Fibroblast of skin of right biceps (primary cell): ENCODE measurements at places on chromosomes 2 and 18.

GRCh38 chr18:70994116-70994515 is 705.3 kb downstream of the SOCS6 start:
- DNase-seq, result peak; percentile 46

DNA sequence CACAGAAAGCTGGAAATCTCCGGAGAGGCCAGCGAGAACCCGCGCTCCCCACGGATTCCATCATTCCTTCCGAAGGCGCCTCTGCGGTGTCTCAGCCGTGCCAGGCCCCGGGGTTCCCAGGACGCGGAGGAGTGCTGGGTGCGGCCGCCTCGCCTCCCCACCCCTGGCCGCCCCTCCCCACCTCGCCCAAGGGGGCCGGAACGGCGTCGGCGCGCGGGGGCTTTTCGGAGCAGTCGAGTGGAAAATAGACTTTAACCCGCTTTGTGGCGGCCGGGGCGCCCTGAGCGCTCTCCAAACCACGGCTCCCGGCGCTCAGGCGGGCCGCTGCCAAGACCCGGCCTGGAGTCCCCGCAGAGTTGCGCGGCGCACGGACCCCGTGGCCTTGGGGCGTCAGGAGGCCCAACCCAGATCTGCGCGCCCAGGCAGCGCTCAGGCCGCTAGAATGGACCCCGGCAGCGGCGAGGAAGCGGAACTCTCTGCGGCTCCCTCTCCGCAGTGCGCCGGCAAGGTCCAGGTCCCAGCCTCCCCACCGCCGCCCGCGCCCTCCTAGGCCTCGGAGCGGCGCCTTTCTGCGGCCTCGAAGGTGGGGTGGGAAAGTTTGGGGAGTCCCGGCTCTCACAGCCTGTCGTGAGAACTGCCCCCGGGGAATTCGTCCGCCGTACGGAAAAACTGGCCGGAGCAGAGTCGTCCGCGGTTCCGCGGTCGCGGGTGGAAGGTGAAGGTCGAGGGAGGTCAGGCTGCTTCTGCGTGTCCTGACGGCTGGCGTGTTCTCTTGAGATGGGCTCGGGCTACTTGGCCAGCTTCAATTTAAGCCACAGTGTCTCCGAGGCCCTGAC is 1.2 kb upstream of the EMX1 start:
- no peak for DNase-seq

DNA sequence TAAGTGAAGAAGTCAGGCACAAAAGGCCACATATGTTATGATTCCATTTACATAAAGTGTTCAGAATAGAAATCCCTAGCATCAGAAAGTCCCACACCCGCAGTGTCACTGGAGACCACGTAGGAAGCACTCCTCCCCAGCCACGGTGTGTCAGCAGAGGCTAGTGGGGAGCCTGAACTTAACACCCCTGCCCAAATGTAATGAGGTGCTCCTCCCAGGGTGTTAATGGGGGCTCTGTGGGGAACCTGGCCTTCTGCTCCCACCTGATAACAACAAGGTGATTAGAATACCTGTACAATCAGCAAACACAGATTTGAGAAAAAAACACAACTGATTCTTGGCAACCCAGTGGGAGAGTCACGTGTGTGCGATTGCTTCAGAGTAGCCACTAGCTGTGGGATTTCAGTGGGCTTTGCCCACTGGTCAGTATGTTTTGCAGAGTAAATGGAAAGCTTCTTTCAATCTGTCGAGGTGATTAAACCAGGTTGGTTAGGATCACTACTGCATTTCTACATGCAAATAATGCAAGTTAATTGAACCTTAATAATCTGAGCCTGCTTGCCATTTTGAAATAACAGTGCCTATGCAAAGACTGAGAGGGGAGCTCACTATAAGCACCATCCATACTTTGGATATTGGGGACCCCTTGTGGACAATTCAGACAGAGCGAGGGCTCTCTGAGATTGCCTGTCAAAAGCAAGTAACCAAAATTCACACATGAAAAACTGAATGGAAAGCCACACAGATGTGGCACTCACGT is 20.6 kb upstream of the ATRAID start:
- peak; percentile 71 for DNase-seq

- peak; percentile 84 for DNase-seq
Measured at GRCh38 chr2:159071190-159071915, 102.9 kb downstream of the TANC1 start.

DNA sequence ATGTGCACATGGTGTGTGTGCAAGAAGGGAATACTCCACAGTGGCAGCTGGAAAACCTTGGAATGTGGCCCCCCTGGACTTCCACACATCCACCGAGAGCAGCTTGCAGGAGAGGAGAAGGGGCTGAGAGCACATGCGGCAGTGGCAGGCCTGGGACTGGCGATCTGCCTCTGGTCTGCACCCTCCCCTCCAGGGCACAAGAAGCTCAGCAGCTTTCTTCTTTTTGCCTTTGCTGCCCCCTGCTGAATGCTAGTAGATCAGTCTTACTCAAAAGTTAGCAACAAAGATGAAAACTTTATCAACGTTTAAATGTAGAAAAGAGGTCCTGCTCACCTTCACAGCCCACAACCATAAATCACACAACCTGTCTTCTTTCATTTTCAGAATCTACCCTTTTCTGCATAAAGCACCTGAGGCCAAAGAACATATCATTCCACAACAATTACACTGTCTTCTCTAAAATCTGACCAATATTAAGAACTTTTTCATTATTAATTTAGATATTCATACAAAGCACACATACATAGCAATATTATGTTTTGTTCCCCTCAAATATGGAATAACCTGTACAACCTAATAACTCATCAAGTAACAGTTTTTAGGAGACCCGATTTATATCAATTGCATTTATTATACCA is 34.6 kb downstream of the TGFBRAP1 start:
- DNase-seq, result peak; percentile 72

DNA sequence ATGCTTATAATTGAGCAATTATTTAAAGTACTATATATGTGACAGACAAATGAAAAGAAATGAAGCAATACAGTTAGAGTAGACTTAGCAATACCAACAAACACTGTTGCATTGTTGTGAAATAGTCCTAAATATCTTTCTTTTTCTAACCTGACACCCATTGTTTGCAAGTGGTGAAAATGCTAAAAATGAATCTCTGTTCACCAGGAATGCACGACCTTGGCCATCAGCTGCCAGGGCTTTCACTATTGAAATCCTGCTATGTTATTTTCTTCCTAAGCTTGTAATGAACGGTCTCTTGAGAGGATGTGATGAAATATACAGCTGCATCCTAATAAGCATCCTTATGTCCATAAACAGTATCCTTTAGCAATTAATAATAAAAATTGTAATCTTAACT is 136.2 kb upstream of the MGAT5 start:
- no peak for DNase-seq

DNA sequence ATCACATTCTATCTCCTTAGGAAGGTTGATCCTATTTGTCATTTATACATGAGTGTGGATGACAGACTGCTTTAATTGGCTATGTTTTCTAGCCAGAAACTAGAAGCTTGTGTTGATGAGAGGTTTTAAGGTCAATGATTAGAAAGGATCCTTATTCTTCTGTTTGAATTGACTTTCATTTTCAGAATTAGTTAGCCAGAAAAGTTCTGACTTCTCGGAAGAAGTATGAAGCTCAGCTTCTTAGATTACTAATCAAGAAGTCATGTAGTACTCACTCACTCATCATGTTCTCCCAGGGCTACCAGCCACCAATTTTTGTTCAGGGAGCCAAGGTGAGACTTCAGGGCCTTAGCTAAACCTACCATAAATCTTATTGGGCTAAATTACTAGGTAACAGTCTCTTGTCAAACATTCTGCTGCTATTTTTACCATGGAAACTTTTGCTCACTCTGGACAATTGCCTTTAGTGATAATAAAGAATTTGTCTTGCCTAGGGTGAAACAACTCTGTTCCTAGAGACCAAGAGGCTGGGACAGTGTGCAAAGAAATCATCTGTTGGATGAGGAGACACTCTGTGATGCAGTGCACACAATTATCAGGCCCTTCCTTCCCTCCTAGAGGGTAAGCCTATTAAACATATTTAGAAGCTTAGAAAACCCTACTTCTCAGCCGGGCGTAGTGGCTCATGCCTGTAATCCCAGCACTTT is 111.6 kb upstream of the DNMT3A start:
- peak; percentile 33 for DNase-seq

GRCh38 chr2:142112757-142113221 is 18.0 kb downstream of the LRP1B start:
- DNase-seq, result peak; percentile 87

DNA sequence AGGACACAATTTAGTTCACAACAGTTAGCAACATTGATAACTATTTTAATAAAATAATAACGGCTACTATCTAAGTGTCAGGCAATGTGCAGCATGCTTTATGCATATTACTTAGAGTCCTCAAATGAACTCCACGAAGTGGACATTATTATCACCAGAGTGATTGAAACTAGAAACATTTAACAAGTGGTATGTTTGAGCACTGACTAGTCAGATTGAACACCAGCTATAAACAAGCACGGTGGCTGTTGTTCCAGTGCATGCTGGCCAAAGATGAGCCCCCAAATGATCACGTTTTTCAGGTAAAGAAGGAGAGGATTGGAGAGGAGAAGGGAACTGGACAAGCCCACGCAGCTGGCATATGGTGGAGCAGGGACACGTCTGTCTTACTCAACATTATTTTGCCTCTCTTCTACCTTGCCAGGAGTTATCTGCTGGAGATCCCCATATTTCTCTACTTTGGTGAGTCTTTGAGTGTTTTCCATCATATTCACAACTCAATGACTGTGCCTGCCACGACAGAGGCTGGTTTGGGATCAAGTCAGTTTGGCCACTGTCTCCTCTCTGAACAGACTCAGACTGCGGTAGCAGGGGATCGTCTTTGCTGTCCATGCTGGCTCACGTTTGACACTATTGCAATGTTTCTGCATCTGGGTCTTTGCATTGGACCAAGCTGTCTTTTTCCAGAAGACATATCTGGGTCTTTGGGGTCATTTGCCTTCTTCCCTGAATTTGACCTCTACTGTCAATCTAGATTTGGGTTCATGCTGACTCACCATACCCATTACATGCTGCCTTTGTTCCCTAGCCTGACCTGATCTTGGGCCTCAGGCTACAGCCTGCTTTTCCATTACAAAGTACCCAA is 66.0 kb upstream of the ACSL3 start:
- DNase-seq, result no peak

DNA sequence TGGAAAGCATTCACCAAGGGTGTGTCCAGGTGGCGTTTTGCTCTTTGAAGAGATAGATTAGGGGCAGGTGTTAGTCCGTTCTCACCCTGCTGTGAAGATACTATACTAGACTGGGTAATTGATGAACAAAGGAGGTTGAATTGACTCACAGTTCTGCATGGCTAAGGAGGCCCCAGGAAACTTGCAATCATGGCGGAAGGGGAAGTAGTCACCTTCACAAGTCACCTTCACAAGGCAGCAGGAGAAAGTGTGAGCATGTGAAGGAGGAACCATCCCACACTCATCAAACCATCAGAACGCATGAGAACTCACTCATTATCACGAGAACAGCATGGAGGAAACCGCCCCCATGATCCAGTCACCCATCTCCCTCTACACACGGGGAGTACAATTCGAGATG is 135.7 kb upstream of the NFATC1 start:
- DNase-seq, result no peak

GRCh38 chr18:61900504-61901281 is 7.9 kb upstream of the RNF152 start:
- DNase-seq, result no peak

GRCh38 chr18:11548396-11548795 is 61.0 kb upstream of the SLC35G4 start:
- DNase-seq, result no peak

DNA sequence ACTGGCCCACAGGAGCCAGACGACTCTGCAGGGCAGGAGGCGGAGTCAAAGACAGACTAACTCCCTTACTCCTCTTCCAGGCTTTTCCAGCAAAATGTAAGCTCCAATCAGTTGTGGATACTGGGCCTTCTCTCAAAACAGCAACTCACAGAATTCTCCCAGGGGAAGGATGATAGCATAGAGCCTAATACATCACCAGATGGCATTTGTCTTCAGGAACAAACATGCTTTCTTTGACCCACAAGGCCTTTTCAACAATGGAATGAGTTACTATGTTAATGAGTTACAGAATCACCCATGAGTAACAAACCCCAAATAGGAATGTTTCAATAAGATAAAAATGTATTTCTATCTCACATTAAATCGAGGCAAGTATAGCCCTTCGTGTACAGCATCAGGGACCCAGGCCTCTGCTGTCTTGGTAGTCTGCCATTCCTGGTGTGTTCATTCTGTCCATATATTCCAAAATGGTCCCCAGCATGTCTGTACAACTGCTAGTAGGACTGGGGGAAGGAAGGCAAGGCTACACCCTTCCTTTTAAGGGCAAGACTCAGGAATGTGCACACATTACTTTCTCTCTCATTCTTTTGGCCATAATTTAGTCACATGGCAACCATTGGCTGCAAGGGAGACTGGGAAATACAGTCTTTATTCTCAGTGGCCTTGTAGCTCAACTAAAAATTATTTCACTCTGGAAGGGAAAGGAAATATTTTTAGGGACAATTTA is 76.4 kb downstream of the BOD1L2 start:
- DNase-seq, result peak; percentile 11

DNA sequence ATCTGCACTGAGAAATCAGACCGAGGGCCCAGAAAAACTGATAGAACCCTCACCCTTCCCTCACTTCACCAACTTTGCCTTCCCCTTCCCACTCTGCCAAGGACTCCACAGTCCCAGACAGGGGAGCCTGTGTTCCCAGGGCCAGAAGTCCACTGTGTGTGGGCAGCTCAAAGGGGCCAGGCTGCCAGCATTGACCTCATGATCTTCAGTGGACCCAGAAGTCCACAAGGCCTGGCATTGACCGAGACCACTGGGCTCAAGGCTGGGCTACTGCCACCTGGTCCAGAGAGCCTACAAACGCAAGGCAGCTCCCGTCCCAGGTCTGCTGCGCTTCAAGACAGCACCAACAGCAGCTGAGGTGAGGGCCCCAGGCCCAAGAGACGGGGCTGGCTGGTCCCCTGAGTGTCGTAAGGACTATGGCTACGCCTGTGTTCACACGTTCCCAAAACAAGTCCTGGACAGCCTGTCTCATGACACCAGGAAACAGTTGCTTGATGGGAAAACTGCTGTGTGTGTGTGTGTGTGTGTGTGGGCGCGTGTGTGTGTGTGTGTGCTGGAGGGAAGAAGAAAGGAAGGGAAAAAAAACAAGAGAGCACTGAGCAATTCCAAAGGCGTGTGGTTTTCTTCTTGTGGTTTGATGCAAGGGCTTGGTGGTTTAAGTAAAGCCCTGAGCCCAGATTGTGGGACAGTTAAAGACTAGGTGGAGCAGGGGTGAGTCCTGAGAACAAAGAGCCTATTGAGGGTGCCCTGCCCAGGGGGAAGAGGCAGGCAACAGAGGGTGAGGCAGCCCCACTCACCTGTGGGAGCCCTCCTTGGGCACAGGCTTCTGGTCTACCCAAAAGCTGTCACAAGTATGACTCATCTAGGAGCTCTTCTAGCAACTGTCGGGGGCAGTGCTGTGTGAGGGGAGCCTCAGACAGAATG is 46.6 kb upstream of the ZBTB7C start:
- peak; percentile 95 for DNase-seq

DNA sequence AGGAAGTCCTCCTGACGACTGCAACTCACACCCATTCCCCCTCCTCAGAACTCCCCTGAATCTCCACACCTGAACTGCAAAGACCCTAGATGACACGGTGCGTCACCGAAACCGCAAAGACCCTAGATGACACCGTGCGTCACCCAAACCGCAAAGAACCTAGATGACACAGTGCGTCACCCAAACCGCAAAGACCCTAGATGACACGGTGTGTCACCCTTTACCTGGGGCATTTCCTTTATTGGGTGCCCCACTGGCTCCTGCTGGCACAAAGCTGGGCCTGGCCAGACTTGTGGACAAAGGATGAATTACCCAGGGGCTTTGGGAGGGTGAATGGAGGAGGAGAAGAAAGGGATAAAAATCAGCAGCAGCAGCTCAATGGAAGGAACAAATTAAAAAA is 123.8 kb downstream of the CELF4 start:
- no peak for DNase-seq

- DNase-seq, result no peak
Measured at GRCh38 chr2:43180897-43181296, 45.5 kb downstream of the ZFP36L2 start.
